ENCODE measurements at places on chromosomes 12 and 14.

DNA sequence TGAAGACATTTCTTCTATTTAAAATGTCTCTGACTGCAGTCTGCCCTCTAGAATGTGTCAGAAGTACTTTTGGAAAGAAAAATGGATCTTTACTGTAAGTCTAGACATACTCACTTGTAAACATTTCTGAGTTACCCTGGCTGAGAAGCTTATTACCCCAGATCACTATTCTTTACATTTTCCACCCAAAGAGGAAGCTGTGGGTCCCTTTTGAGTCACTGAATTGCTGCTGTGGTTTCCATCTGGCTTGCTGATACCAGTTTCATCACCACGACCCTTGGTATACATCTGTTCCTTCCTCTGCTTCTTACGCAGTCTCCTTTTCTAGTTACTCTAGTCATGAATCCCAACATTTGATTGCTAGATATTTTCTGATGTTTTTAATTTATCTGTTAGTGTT lies 20.2 kb upstream of the CLEC4D start:
- no peak for DNase-seq

GRCh38 chr12:92928421-92928961 lies 604 bp downstream of the EEA1 start:
- peak; percentile 17 for DNase-seq

DNA sequence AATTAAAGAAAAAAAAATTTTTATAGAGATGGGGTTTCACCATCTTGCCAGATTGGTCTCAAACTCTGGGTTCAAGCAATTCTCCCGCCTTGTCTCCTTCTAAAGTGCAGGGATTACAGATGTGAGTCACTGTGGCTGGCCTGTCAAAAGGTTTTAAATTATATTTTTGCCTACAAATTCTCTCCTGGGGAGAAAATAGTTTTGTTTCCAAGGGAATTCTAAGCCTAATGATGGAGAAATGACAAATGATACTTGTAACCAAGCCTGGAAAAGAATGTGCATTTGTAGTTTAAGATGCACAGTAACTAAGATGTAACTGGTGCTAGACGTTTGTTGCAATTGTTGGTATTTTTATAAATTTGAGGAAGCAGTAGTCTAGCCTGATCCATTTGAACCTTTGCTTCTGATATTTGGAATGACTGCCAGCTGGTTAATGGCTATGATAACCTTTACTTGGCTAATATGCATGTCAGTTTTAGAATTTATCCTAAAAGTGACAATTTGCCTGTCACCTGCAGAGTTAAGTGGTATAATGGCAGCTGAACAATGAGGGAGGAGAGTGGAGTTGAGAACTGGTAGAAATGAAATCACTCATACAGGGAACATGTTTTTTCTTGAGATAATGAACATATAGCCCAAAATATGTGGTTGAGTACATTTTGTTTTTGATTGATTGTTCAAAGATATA lies 148.0 kb downstream of the FUT8 start:
- peak; percentile 36 for DNase-seq

DNA sequence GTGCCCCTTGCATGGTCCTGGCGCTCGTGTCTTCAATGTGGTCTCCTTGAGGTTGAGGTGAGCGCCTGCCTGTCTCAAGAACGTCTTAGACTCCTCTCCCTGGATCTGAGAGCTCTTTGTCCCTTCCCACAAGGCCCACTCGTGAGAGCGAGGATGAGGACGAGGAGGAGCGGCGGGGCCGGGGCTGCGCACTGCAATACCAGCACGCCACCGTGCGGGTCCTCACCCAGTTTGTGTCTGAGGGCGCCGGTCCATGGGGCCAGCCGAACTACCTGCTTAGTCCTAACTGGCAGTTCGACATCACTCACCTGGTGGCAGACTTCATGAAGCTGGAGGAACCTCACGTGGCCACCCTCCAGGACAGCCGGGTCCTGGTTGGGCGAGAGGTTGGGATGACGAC lies 128.1 kb downstream of the SLC15A4 start:
- no peak for DNase-seq

DNA sequence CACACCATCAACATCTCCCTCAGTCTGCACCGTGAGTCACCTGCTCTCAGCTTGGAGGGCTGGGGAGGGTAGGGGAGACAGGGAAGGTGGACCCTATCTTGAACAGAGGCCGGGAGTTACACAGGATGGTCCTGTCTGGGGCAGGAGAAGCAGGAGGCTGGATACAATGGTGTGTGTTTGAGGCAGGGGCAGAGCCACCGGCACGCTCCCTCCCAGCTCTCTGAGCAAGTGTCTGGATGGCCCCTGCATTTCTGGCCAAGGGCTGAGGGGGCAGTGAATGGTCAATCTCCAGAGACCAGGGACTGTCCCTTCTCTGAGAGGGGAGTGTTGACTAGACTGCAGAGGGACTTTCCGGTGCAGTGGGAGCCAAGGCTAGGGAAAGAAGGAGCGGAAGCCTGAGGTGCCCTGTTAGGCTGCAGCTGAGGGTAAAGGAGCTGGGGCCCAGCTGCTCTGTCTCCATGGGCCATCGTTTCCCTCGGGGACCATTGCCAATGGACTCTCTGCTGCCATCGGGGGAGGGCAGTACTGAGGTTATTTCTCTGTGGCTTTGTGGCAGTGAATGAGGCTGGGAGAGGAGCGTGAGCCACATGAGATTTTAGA lies 1.9 kb downstream of the LRP1-AS start:
- no peak for DNase-seq

DNA sequence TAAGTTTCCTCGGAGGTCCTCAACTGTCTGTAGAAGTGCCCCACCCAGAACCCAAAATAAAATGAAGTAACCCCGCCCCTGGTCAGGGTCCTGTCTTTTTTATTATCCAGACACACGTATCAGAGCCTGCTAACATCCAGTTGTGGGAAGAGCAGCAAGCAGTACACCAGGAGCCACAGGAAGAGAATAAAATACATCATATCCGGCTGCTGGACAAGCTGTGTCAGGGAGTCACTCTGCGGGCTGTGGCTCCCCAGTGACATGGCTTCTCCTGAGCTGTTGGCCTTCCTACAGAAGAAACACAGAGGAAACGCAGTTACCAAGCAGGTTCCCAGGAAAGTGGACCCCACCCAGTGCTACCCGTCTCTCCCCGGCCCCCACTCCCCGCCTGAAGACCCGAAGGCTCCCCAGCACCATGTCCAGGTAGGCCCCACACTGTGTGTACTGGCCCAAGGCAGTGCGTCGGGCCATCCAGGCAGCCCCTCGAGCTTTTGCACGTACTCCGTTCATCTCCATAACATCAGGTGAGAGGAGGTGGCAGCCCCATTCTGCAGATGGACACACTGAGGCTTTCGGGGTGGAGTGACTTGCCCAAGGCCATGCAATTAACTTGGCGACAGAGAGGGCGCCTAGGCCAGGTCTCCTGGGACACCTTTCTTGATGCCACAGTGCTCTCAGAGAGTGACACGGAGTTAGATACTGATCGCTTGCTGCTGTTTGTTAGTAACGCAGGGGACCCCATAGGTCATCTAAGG lies 34.3 kb upstream of the DICER1 start:
- no peak for DNase-seq

DNA sequence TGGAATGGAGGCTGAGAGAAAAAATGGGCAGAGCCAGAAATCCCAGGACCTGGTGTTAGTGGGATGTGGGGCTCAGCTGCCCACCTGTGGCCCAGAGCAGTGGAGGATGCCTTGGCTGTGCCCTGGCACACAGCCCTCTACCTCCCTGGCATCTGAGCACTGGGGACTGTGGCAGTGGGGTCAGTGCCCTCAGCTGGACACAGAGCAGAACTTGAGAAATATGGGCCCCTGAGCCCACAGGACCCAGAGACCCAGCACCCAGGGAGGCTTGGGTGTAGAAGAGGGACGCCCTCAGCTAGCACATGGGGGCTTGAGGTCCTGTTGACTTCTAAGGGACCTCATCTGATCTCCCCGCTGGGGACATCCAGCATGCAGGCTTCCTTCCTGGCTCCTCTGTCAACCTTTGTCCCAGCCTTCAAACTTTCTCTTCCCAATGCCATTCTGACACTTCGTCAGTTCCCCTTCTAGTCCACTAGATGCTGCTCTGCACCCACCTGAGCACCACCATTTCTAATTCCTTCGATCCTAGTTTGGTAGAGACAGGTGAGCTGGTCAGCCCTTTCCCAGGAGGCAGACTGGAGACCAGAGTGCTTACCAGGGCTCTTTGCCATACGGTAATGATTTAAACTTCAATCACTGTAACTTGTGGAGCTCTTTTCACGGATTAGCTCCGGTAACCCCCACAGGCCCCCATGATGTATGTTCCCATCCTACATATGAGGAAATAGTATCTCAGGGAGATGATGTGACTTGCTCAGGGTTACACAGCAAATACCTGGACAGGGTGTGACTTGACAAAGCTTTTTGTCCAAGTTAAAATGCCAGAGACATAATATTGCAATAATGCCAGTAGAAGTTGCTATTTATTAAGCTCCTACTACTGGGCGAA lies 143.7 kb downstream of the ASCL4 start:
- DNase-seq = peak; percentile 9

GRCh38 chr14:99268810-99269707 lies 2.9 kb downstream of the BCL11B start:
- no peak for DNase-seq

GRCh38 chr12:71124835-71125460 lies 32.9 kb downstream of the TSPAN8 start:
- DNase-seq = no peak

- no peak for DNase-seq
These were observed 3.9 kb upstream of the PPP1R1A start for GRCh38 chr12:54592316-54592715.

DNA sequence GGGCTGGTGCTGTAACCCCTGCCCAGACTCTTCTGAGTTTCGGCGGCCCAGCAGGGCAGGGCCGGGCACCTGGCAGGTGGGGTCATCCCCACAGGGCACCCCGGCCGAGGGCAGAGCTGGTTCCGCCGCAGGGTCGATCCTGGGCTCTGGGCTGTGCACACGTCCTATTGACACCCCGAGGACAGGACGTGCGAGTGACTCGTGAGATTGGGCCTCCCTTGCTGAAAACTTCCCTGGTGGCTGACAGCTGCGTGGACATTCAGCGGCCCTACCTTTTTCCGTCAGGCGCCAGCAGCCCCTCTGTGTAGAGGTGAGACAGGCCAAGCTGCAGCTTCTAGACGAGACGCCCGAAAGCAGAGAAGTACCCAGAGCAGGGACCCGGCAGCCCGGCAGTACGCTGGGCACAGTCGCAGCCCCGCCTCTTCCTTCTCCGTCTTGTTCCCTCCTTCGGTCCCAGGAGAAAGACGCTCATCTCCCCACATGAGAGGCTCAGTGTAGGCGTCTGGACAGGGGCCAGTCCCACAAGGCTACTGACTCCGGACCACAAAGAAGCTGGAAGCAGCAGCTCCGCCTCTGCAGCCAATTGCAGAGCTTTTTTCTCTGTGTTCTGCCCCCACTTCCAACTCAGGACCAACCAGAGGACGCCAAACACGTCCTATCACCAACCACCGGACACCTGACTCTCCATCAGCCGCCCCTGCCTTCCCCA lies at the start of gene LRCOL1:
LRCOL1 (minus strand) TSS at position 532 of the 709 bp plus-strand sequence. CDS start 4,331 bp downstream, outside the sequence.
- peak; percentile 76 for DNase-seq

DNA sequence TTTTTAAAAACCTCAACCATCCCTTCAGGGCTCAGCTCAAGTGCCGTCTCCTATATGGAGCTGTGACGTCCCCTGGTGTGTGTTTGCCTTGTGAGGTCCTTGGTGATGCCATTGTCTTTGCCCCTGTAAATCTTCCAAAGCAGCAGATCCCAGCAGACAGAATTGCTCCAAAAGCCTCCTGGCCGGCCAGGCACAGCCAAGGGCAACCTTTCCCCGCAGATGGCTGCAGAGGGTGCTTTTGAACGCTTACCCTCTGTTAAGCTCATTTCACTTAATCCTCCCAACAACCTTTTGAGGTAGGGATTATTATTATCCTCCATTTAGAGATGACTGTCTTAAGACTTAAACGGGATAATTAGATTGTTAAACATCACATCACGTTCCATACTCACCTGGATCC lies 51.4 kb downstream of the RFX4 start:
- DNase-seq = no peak

DNA sequence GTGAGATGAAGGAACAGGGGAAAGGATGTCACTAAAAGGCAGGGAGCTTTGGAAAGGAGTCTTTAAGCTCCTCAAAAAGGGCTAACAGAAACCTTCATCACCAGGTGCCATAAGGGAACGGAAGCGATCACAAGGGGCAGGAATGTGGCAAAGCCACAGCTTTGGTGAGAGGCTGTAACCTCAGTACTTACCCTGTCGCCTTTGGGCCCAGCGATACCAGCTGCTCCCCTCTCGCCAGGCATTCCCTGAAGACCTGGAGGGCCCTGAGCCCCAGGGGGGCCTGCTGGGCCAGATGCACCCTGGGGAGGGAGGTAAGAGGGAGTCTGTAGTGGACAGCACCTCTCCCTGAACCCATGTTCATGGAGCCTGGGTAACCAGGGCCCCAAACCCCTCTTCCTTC lies 18.9 kb downstream of the TMEM106C start:
- no peak for DNase-seq
